Stimulated activated CD8-positive, alpha-beta memory T cell treated with anti-CD3 and anti-CD28 coated beads, Interleukin-7, amount 100 ng/mL, for 1 hour (primary cell): ENCODE measurements at places on chromosomes 5 and 9.

GRCh38 chr5:113054899-113055298 lies 78.3 kb downstream of the DCP2 start:
- no peak for DNase-seq

DNA sequence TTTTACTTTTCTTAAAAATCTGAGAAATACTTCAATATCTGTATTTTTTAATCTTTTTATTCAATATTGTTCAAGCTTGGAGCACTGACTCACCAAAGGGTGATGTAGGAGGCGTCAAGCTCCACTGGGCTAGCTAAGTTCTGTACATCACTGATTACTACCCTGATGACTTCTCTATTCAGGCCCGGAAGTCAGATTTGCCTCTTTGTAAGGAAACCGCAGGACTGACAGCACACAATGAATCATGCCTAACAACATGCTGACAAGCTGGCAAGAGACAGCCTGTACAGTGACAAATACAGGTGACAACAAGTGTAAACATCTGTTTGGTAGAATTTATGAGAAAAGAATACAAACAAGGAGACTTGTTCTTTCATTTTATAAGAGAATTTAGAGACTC lies 627.9 kb upstream of the RORB start:
- no peak for DNase-seq

- DNase-seq = no peak
These were observed 29.9 kb downstream of the DPYSL3 start for GRCh38 chr5:147479949-147480348.

GRCh38 chr5:134112726-134113362 lies 1.6 kb upstream of the TCF7 start:
- no peak for DNase-seq

DNA sequence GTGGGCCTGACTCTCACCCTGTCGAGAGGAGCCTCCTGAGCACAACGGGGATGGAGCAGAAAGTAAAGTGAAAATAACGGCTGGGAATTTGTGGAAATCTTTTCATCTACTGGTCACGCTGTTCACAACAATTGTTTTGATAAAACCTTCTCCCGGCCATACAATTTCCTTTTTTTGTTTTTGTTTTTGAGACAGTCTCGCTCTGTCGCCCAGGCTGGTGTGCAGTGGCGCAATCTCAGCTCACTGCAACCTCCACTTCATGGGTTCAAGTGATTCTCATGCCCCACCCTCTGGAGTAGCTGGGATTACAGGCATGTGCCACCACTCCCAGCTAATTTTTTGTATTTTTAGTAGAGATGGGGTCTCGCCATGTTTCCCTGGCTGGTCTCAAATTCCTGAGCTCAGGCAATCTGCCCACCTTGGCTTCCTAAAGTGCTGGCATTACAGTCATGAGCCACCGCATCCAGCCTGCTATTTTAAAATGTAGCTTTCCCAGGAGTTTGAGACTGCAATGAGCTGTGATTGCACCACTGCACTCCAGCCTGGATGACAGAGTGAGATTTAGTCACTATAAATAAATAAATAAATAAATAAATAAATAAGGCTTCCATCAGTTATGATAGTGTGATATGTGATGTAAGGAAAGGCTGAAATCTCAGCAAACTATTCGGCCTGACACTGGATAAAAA lies 73.5 kb upstream of the PTGER4 start:
- DNase-seq = no peak

DNA sequence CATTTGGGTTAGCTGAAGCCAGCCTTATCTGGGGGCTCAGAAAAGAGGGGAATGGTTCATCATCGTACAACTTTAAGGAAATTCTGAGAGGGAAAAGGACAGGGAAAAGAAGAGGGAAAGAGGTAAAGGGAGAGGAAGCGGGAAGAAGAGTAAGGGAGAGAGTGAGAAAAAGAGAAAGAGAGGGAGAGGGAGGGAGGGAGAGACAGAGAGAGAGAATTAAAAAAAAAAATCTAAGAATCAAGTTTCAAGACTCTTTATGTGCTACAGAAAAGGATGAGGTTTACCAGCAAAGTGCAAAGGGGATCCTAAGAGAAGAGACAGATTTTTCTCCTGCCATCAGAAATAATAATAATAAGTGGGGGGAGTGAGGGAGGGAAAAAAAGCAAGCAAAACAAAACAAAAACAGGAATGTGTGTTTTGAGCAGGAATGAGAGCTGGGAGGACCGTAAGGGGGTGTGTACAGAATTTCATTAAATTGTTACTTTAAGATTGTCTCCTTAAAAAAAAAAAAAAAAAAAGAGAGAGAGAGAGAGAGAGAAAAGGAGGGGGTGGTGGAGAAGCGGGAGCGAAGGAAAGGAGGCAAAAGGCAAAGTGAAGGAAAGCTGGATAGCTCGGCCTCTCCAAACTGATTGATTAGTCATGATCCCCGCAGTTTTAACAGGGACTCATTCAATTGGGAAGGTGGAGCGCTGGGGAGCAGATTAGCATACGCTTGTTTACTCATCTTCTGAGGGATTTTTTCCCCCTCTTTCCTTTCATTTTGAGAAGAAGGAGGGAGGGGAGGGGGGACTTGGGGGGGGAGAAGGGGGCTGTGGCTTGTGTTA lies 438 bp upstream of the PAPPA start:
- no peak for DNase-seq

DNA sequence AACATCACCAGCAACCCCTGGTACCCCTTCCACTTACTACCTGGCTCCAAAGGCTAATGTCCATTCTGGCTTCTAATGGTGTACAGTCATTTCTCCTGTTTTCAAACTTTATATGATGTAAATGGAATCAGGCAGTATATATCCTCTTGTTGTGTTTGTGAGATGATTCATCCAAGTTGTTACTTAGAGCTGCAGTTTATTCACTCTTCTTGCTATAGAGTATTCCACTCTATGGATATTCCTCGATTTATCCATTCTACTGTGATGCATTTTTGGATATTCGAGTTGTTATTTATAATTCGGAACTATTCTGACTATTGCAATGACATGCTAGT lies 32.4 kb downstream of the IRF1 start:
- no peak for DNase-seq

DNA sequence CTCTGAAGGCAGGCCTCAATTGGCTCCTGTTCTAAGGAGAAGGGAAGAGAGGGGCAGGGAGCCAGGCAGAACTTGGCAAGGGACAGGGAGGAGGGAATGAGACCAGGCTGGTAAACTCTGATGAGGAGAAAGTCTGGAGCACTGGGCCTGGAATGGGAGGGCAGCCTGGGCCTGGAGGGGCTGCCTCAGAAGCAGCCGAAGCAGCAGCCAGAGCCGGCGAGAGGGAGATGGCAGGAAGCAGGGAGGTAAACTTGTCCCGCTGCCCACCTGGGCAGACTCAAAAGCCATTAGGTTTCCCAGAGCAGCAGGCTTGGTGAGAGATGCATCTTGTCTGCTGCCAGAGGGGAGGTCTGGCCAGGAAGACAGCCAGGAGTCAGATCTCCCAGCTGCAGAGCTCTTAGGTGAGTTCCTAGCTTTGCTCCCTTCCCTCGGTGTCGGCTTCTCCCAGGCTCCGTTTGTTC lies 37.0 kb upstream of the CRB2 start:
- no peak for DNase-seq

DNA sequence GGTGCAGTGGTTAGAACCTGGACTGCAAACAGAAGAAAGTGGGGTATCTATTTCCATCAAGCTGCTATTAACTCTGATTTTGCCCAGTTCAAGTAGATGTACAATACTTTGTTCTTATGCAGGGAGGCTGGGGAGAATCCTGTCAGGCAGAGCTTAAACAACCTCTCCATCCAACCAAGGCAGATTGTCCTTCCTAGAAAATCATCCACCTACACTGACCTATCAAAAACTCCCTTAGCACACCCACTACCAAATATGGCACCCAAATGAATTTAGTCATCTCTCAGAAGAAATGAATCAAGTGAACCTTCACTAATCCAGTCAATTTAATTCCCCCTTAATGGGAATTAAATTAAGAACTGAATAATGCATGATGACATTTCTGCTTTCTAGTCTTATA lies 18.4 kb upstream of the HEMGN start:
- DNase-seq = no peak

- DNase-seq = no peak
These were observed 148.2 kb downstream of the COX7C start for GRCh38 chr5:86765778-86766502.

GRCh38 chr9:130498298-130498917 lies 53.6 kb downstream of the ASS1 start:
- DNase-seq = no peak

GRCh38 chr5:58542709-58543108 lies 40.2 kb upstream of the RAB3C start:
- DNase-seq = no peak

DNA sequence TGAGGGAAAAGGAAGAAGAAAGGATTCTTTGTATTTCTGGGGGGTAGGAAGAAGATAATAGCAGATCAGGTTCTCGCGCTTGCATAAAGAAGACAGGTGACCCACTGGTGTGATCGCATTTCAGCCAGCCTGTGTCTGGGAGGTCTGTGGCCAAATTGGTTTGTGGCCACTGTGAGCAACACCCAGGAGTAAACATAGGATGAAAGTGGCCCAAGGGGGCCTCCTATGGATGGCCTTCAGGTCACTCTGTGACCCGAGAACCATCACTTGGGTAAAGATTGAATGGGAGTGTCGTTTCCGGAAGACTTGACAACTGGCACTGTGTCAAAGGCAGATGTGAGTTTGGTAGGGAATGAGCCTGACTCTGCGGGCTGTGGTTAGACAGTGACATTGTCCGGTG lies 34.2 kb downstream of the RAI14 start:
- no peak for DNase-seq

- DNase-seq = no peak
These were observed 132.0 kb downstream of the FAM174A start for GRCh38 chr5:100667161-100667630.

GRCh38 chr9:114909661-114910060 lies 20.7 kb downstream of the TNFSF8 start:
- DNase-seq = no peak

- DNase-seq = no peak
These were observed 29.9 kb downstream of the SPACA9 start for GRCh38 chr9:132908635-132909034.

DNA sequence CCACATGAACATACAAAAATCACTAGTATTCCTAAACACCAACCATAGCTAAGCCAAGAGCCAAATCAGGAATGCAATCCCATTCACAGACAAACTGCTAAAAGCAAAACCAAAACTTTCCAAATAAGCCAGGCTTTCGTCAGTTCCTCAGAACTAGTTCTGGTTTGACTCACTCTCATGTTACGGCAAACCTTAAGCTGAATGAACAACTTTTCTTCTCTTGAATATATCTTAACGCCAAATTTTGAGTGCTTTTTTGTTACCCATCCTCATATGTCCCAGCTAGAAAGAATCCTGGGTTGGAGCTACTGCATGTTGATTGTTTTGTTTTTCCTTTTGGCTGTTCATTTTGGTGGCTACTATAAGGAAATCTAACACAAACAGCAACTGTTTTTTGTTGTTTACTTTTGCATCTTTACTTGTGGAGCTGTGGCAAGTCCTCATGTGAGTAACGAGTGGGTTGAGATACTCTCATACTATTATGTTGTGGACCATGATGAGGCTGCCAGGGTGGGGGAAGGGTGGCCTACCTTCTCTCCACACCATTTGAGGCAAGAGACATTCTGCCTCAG lies at the start of gene PDCD1LG2:
TSS of gene PDCD1LG2 (plus strand) at position 172 of the 572 bp plus-strand sequence. CDS start 12,016 bp downstream, outside the sequence.
- no peak for DNase-seq

DNA sequence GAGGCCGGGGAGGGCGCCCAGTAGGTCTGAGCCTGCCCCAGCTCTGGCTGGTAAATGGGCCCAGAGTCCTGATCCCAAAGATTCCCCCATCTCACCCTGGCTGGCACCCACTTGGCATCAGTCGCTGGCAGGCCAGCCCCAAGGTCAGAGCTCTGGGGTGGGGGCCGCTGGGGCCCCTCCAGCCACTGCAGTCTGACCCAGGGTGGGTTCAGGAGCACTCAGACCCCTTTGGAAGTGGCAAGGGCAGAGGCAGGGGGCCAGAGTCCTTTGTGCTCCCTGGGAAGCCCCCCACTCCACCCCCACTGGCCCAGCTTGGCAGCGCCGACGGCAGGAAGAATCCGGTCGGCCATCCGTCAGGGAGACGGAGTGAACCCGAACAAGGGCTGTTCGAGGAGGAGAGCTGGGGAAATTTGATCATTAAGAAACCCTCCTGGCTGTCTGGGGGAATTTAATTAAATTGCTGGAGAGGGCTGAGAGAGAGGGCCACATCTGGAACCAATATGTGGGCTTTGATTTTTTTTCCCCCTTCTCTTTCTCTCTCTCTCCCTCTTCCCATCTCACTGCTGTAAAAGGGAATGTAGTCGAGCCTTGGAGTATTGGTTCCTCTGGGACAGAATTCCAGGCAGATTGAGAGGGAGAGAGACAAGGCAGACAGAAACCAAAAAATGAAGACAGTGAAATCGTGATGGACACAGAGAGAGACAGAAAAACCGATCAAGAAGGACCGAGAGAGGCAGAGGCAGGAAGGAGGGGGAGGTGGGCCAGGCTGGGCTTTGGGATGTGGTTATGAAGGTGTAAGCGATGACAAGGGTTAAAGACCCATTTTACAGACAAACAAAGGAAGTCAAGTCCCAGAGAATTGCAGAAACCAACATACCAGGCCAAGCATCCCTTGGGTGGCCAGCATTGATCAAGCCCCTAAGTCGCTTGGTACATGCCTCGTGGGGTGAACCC lies 8.1 kb upstream of the ASB6 start:
- no peak for DNase-seq

DNA sequence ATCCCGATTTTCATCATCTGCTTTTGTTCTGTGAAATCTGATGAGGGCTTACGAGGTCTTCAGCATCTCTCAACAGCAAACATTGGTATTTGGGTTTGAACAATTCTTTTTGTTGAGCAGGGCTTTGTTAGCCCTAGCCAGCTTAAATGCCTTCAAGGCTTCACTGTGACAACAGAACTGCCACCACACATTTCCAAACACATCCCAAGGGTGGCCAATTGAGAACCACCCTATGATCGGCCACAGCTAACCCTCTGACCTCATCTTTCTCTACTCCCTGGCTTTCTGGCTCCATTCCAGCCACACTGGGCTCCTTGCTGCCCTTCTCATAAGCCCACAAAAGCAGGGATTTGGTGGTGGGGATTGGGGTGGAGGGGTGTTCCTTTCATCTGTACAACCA lies 17.6 kb downstream of the MTX3 start:
- DNase-seq = no peak

- no peak for DNase-seq
These were observed 64.9 kb downstream of the CCNH start for GRCh38 chr5:87347841-87348240.

GRCh38 chr9:131028221-131028884 lies 19.4 kb downstream of the LAMC3 start:
- DNase-seq = no peak

GRCh38 chr9:105858006-105858690 lies 163.8 kb downstream of the TMEM38B start:
- no peak for DNase-seq

- DNase-seq = no peak
These were observed 108.9 kb upstream of the SPRY4 start for GRCh38 chr5:142433526-142434321.

GRCh38 chr9:123657099-123657498 lies 272.8 kb downstream of the DENND1A start:
- no peak for DNase-seq

- DNase-seq = no peak
These were observed 4.4 kb upstream of the IRX1 start for GRCh38 chr5:3590967-3591900.

GRCh38 chr5:139481122-139481533 lies 1.4 kb downstream of the STING1 start:
- DNase-seq = no peak

GRCh38 chr5:149948993-149949392 lies 4.4 kb upstream of the PDE6A start:
- DNase-seq = no peak
